ENCODE measurements at places on chromosomes 16 and 17. TPM values are rescaled to one million over a fixed set of nuclear protein-coding genes. Genes with fewer than 3 reads are reported as not detected.

The ASIC2 gene
- total RNA-seq, result not detected

The FOXO3B gene
- 5.4 TPM for total RNA-seq

GRCh38 chr17:63361182-63361581, 84.9 kb downstream of the CYB561 start:
- H3K4me1 ChIP-seq, result no peaks in the 10 kb centered on the region
- no peaks in the 10 kb centered on the region for H3K27me3 ChIP-seq
- DNase-seq, result no peak
- no peak overlapping the region for H3K4me3 ChIP-seq
- H3K27ac ChIP-seq, result no peak overlapping the region

DNA sequence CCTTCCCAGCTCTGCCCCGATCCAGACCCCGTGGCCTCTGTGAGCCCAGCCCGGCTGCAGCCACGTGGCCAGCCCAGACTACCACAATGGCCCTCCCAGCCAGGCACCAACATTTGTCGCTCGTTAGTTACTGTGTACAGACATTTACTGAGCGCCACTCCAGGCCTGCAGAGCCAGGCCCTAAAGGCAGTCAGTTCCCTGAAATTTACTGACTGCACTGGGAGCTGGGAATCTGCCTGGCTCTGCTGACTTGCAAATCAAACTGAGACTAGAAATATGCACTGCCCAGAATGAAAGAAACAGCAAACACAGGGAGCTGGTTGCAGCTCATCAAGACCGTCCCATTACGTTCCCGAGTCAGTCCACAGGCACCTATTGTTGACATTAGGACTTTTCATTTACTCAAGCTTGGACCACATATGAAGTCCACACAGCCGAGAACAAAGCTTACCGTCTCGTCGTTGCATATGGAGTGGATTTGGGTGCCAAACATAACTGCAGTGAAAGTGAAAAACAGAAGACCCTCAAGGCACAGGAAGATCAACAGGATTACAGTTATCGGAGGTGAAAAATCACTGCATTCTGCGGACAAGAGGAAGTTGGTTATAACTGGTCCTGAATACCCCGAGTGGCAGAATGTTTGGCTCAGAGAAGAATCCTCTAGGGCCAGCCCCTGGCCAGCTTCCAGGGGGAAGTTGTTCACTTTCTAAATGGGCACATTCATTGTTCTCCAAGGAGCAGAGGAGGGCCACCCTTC, 34.5 kb downstream of the ZDHHC7 start:
- no peak for DNase-seq
- H3K27ac ChIP-seq, result no peak overlapping the region
- H3K4me3 ChIP-seq, result no peak overlapping the region
- no peaks in the 10 kb centered on the region for H3K4me1 ChIP-seq
- peaks cover 39% of the 10 kb centered on the region for H3K36me3 ChIP-seq

DNA sequence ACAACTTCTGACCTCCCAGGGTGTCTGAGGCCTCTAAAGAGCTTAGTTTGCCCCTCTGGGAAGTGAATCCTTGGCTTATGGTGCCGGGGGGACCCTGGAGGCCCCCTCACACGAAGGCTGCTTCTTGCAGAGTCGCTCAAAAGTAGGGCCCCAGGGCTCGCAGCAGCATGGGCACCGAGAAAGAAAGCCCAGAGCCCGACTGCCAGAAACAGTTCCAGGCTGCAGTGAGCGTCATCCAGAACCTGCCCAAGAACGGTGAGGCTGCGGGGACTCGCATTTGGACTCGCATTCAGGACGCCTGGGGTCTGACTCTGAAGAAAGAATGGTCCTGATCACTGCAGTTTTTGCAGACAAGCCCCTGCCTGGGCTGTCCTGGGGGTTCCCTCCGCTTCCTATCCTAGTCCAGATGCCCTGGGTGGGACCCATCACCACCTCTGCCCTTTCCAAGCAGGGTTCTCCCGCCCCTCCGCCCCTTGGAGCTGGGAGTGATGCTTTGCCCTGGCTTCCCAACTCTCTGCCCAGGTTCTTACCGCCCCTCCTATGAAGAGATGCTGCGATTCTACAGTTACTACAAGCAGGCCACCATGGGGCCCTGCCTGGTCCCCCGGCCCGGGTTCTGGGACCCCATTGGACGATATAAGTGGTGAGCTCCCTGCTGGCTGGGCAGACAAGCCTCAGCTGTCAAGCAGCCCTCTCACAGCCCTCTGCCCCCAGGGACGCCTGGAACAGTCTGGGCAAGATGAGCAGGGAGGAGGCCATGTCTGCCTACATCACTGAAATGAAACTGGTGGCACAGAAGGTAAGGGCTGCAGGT, 698 bp downstream of the ACBD4 start:
- H3K27me3 ChIP-seq, result no peaks in the 10 kb centered on the region
- H3K27ac ChIP-seq, result peak overlapping the region; percentile 43
- peaks cover 16% of the 10 kb centered on the region for H3K4me1 ChIP-seq
- no peak for DNase-seq
- H3K36me3 ChIP-seq, result no peaks in the 10 kb centered on the region

Measured in CD8-positive, alpha-beta memory T cell (primary cell).